Stimulated activated CD4-positive, alpha-beta T cell treated with anti-CD3 and anti-CD28 coated beads, Interleukin-4, amount 100 ng/mL, for 1 hour (primary cell): ENCODE measurements at places on chromosomes 7 and 10.

- DNase-seq: no peak
Measured at GRCh38 chr7:94264756-94265155, 129.9 kb upstream of the COL1A2 start.

- DNase-seq: no peak
Measured at GRCh38 chr10:122786269-122786668, 59.4 kb downstream of the CUZD1 start.

- DNase-seq: no peak
Measured at GRCh38 chr7:140310337-140311002, 87.9 kb downstream of the SLC37A3 start.

- DNase-seq: no peak
Measured at GRCh38 chr7:44212581-44213184, 11.9 kb downstream of the YKT6 start.

DNA sequence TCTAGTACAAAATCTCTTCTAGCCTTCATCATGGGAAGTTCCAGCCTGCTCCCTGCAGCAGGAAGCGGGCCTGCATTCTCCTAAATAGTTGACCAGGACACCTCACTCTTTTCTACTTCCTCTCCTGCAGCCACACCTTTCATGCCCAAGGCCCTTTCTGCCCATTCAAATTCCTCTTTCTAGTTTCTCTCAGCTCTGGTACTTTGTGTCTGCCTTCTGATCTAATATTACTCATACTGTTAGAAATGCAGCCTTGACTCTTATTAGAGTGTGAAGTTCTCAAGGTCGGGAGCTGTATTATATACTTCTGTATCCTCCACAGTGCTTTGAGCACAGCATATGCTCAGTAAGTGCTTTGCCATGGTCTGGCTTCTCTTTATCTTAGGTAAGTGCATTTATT, 103.1 kb downstream of the PRKCQ start:
- DNase-seq: no peak

DNA sequence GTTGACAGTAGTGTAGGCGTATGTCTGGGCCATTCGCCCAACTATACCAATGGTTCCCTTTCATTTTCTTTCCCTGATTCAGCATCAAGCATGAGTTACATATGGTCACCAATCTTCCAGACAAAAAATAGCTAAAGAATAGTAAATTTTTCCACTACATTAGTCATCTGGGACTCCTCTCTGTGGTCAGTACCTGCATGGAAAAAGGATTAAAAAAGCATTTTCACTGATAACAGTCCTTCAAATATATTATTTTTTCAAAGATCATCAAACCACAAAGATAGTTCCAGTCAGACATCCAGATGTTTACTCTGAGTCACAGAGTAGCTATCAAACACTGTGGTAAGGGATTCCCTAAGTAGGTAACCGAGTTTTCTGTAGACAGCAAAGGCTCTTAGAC, 302.6 kb upstream of the SEMA3D start:
- no peak for DNase-seq

GRCh38 chr10:60394446-60394845, 4.8 kb upstream of the ANK3 start:
- DNase-seq: no peak

DNA sequence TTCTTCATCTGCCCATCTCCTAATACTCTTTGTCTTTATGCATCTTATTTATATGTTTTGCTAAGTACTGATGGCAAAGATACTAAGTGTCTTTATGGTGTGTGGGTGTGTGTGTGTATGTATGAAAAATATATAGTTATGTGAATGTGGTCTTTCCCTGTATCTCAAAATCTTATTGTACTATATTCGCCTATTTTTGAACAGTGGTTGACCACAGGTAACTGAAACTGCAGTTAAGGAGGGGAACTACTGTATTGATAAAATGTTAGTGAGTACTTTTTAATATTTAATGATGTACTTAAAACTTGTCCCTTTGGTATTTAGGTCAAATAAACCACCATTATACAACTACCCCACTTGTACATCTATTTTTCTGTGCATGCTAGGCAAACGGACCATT, 85.9 kb downstream of the ADD3 start:
- DNase-seq: no peak

- no peak for DNase-seq
Measured at GRCh38 chr7:144768633-144769032, 67.2 kb downstream of the TPK1 start.

DNA sequence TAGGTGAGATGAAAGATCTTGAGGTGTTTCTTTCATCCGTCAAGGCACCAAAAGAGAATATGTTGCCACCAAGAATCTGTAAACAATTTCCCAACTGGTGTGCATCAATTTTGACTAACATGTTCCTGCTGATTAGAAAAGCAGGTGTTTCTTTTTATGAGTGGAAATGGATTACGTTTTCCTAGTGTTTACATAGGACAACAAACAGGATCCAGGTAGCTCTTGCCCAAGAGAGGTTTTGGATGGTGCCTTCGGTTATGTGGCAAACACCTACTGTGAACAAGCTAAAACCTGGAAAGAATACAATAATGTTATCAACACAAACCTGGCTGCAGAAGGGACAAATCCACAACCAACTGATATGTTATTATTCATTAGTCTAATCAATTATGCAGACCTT, 53.6 kb upstream of the WNT16 start:
- no peak for DNase-seq

DNA sequence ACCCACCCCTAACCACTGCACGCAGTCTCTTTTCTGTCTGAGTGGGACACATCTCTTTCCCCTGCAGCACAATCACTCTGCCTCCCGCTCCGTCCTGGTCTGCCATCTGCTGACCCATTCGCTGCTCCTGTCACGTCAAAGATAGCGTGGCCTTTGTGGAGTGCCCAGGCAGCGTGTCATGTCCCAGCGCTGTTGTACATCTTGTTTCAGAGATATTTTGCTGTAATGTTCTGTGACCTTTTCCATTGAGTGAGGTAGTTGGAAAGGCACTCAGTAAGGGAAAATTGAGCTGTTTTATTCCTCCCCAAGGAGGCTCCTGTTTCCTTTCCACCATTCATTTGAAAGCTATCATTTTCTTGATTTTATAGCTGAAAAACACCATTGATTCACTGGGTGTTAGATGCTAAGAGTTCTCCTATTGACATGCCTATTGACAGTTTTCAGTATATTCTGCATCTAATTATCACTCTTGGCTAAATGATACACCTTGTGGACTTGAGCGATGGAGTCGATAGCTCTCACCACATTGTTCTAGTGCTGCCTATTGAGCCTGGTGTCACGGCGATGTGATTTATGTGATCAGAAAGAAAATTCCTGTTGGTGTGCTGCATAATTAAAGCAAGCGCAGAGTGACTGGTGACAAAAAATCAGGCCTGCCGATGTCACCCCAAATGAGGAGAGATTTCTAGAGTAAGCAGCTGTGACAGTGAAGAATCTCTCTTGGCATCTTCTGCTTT, 372.6 kb downstream of the LRMDA start:
- no peak for DNase-seq

GRCh38 chr10:96229568-96230030, 41.8 kb downstream of the BLNK start:
- DNase-seq: peak; percentile 75

DNA sequence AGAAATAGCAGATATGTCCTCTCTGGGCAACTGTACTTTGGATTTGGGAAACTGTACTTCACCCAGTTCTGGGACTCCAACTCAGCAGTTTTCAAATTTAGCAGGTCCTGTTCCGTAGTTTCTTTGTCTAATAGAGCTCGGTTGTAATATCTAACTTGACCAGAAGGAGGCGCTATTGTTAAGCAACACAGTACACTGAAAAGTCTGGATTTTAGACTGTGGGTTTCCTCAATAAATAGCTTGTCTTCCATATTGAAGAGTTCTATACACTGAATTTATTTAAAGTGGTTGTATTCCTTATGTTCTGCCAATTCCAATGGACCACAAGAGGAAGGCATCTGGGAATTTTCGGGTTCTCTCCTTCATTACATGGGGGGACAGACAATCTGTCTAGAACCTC, 39.8 kb downstream of the ELFN1 start:
- DNase-seq: no peak

DNA sequence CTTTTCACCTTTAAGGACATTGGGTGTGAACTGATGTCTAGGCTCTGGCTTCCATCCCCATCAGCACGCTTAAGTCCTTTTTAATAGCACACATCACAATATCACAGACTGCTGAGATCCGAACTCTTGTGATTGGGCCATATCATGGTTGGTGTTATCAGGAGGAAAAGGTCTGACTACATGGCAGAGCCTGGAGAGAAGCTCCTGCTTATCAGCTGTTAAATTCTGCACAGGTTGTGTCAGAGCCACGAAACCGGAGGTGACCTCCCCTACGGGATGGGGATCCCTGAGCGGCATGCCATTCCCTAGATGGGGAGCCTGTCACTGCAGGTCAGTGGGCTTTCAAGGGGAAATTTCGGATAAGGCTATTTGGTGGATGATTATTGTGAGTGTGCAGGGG, 182.4 kb downstream of the INHBA start:
- no peak for DNase-seq

DNA sequence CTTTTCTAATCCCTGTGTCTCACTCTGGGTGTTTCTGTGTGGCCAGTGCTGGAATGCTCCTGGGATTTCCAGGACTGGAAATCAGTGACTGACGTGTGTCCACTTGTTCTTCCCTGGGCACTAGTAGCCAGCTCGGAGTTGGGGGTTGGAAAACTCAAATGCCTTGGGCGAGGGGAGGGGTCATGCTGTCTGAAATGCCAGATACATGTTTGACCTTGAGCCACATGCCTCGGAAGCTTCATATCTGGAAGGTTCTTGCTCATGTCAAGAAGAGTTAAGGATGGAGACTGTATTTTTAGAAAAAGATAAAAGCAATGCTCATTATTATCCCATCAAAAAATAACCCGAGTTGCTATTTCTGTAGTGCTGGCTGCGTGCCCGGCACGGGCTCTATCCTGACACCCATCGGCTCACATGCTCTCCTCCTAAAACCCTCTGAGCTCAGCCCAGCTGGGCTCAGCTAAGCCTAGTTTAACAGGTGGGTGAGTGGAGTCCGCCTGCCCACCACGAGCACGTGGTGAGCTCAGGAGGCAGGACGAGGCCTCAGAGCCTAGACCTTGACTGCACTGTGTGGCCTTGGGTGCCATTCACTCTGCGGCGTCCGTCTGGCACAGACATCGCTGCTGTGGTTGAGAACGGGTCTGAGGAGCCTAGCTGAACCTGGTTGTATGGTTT, 6.4 kb downstream of the DPYSL4 start:
- no peak for DNase-seq

- no peak for DNase-seq
Measured at GRCh38 chr10:64959116-64959515, 1437.9 kb downstream of the REEP3 start.

DNA sequence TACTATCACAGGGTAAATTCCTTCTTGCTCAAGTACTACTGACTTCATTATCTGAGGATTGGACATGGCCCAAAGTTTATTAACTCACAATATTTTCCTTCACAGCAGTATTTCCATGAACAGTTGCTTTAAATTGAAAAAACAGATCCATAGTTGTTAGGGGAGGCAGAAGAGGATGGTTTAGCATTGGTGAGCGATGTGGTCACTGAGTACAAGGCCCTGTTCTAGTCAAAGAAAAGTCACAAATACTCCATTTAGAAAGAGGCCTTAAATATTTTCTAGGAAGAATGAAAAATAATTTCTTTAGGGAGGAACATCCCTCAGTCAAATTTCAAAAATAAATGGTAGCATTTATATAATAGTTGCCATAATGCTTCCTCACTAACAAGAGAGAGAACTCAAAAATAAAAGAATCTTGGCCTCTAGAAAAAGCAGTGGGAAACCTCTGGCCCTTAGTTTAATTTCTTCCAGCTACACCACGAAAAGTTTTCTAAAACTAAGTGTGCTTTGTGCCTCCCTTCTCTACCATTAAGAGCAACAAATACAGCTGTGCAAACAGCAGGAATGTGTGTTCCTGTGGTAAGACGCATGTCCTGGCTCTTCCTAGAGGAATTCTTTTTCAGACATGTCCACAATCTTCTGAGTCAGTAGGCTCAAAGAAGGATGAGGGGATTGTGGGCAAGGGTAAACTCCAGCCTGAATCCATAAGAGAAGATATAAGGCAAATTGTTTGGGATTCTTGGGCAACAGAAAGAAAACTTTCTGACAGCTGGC, 105.7 kb downstream of the HOXA1 start:
- no peak for DNase-seq

GRCh38 chr10:17747883-17748550, 4.0 kb upstream of the TMEM236 start:
- DNase-seq: no peak

GRCh38 chr10:112677689-112678088, 230.7 kb downstream of the VTI1A start:
- DNase-seq: no peak

DNA sequence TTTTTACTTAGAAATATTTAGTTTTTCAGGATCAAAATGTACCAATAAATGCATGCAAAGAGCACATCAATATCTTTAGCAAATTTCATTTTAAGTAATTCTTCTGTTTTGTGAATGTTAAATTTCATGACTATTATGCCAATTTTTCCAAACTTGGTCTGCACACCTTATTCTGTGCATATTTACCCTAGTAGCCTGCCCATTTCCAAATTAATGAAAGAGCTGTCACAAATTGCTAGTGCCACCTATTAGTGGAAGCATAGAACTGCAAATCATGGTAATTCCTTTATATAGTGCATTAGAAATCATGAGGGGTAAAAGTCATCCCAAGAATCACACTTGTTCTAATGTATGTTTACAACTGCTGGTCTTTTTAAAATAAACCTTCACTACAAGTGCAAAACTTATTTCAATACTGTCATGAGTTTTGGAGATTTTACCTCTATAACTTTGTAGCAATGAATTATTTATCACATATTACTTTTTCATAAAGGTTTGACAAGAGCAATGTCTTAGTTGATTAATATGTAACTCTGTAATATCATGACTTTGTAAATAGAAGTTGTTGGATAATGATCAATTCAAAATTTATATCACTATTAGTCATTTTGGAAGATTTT, 5.7 kb downstream of the SEMA3A start:
- DNase-seq: no peak

DNA sequence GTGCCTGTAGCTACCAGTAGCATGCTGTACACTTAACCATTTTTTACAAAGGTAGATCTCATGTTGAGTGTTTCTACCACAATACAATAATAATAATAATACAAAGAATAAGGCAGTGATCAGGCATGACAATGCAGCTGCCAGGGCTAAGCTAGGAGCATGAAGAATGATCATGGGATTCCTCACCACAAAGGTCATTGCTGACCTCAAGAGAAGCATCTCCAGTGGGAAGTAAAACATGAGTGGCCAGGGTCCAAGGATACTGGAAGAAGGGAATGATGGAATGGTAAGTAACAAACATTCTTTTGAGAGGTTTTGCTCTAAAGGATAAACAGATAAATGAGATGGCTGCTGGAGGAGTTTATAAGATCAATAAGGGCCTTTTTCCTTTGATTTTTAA, 591.1 kb downstream of the TNS3 start:
- DNase-seq: no peak

GRCh38 chr7:41994036-41994745, 242.8 kb downstream of the GLI3 start:
- DNase-seq: no peak

- no peak for DNase-seq
Measured at GRCh38 chr7:157462840-157463239, 126.0 kb downstream of the DNAJB6 start.

GRCh38 chr7:35694161-35694783, 663 bp downstream of the HERPUD2 start:
- no peak for DNase-seq
